Hematopoietic multipotent progenitor cell treated with erythropoietin and hydrocortisone succinate and interleukin-3 and kit ligand, for 8 days (in vitro differentiated cells): ENCODE measurements at places on chromosomes 16 and 17.

DNA sequence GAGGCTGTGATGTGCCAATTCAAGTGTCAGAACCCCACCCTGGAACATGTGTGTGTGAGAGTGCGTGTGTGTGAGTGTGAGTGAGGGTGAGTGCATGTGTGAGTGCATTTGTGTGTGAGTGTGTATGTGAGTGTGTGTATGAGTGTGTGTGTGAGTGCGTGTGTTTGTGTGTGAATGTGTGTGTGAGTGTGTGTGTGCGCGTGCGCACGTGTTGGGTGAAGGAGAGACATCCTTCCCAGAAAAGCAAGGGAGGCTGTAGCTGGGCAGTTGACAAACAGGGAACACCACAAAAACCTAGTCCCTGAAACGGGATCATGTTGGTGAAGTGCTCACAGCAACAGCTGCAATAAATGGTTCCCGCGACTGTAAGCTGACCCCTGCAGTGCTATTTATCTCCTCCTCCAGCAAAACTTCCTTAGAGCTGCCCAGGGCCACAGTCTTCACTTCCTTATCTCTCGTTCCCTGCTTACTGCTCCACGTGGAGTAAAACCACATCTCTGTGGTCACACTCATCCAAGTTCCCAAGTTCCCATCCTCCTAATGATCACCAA, 40.1 kb upstream of the RPL38 start:
- peak; percentile 21 for DNase-seq

- no peak for DNase-seq
Observed at GRCh38 chr16:46731691-46732555, 16.2 kb downstream of the MYLK3 start.

DNA sequence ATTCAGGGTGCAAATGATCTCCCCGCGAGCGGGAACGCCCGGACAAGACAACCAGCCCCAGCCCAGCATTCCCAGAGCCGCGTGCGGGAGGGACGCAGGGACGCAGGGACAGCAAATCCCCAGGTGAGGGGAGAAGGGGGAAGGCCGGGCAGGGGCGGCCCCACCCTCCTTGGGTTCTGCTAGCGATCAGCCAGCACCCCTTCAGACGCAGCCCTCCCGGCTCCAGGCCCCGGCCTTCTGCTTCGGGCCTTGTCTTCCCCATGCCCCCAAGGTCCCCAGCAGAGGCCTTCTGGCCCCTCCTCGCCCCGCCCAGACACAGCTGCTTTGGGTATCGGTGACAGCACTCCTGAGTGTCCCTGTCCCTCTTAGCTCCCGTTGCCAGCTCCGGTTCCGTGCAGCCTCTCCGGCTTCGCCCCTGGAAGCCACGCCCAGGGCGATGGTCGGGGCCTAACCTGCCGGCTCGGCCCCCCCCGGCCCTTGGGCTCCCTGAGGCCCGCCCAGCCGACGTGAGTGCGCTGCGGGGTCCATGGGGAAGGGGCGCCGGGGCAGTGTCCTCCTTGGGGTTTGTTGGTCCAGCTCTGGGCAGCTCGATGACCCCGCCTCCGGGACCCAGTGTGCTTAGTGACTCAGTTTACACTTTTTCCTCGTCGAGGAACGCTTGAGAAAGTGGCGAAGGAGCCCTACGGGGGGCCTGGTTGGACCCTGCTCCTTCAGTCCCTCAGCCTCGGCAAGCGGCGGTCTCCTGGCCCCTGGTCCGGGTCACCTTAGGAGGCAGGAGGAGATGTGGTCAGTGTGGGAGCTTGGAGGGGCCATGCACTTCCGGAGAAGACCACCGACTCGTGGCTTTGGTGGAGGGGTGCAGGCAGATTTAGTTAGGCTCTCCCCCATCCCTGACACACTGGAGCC, 50.5 kb upstream of the AMZ2 start:
- no peak for DNase-seq

DNA sequence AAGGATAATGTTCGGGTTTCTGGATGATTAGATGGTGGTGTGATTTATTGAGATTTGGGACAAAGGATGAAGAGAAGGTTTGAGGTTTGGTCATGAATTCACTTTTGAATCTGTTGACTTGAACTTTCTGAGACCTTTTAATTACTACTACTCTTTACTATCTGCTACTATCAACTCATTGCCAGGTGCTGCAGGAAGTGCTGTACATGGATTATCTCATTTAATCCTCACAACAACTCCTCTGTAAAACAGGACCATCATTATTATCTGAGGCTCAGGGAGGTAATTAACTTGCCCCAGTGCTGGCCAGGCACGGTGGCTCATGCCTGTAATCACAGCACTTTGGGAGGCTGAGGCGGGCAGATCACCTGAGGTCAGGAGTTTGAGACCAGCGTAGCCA, 2.9 kb upstream of the ANKRD40 start:
- no peak for DNase-seq

DNA sequence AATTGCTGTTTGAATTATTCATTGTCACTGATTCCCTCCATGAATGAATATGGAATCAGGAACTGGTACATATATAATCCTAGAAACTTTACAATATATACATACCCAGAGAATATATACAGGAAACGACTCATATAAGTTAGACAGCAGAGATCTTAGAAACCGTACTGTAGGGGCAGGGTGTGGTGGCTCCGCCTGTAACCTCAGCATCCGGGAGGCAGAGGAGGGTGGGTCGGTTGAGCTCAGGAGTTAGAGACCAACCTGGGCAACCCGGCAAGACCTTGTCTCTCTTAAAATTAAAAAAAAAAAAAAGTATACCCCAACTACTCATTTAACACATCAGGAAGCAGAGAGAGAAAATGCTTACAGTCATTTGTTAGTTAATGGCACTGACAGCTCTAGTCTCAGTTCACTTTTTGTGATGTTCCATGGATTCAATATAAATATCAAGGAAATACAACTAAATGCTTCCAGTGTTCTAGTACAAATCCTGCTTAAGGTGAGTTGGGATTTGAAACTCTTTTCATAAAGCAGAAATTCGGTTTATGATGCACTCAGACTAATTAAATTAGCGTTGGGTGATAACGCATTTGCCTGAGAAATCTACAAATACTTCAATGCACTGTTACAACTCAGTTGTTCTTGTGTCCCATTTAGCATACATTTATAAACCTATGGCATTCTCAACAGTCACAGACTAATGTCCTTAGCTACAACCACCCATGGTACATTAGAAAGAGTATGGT, 5.6 kb downstream of the GLG1 start:
- DNase-seq = peak; percentile 41

GRCh38 chr17:76278952-76279741, 14.0 kb downstream of the UBALD2 start:
- peak; percentile 75 for DNase-seq

DNA sequence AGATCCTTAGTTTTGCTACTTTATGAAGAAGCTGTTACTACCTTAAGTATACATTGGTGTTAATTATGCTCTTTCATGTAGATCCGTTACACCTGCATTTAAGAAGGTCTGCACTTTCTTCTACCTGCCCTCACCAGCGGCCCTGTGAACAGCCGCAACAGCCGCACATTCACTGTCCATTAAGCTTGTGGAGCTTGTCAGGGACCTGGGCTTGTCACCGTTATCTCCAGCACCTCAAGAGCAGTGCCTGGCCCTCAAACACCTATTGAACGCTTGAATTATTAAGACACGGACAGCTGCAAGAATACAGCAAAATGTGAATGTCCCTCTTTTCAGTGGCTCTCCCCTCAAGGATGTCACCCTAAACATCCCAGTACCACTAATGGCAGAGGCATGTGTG, 3.0 kb upstream of the MXRA7 start:
- no peak for DNase-seq

GRCh38 chr16:73092236-73092781, 44.4 kb upstream of the ZFHX3 start:
- DNase-seq = no peak

DNA sequence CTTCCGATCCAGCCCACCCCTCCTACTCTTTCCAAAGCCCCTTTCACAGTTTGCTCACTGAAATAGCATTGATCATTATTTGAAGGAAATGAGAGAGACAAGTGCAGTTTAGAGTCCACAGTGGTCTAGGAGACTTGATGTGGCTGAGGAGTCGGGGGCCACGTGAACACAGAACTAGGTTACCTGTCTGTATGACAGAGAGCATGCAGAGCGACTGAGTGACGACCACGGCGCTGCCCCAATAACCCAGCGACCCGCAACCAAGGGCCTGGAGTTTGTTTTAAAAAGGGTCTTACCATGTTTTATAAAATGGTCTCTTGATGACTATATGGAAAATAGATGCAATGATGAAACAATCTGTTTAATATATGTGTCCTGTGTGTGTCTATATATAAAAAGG, 39.5 kb downstream of the NDEL1 start:
- DNase-seq = no peak

GRCh38 chr16:84033251-84034195, 9.1 kb downstream of the SLC38A8 start:
- DNase-seq = no peak

GRCh38 chr16:24853169-24853824, 7.5 kb downstream of the SLC5A11 start:
- DNase-seq = no peak

- DNase-seq = no peak
Observed at GRCh38 chr16:69626256-69626655, 60.5 kb downstream of the NFAT5 start.

GRCh38 chr16:48047720-48048119, 108.1 kb downstream of the ABCC12 start:
- DNase-seq = no peak

- DNase-seq = peak; percentile 91
Observed at GRCh38 chr16:30896889-30897733, 697 bp downstream of the CTF1 start.

DNA sequence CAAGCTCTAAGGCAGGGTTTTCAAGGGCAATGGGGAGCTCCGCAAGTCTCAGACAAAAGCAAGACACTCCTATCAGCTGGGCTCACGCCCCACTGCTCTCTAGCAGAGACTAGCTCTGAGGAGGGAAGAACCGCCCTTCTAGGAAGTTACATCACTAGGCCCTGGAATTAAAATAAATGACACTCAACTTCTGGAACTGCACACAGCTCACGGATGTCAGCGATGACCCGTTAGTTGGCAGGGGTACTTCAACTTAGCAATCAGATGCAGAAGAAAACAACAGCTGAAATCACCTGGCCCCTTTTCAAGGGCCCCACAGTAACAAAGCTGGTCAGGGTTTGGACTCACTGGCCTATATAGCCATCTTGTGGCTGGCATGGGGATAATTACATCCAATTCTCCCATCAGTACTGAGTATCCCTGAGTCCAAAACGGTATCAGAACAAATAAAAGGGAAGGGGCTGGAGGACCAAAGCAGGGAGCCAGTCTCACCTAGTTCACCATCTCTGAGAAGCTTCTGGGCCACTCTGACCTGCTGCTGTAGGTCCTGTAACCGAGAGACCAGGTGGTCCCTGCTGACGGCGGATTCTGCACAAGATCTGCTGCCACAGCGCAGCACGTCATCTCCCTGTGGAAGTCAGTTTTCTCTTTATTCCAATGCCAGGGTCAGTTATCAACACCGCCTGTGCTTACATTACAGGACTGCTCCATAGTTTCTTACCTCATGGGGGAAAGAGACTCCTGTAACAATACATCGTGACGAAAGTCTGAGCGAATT, 22.2 kb downstream of the SERPINF1 start:
- DNase-seq = peak; percentile 88

DNA sequence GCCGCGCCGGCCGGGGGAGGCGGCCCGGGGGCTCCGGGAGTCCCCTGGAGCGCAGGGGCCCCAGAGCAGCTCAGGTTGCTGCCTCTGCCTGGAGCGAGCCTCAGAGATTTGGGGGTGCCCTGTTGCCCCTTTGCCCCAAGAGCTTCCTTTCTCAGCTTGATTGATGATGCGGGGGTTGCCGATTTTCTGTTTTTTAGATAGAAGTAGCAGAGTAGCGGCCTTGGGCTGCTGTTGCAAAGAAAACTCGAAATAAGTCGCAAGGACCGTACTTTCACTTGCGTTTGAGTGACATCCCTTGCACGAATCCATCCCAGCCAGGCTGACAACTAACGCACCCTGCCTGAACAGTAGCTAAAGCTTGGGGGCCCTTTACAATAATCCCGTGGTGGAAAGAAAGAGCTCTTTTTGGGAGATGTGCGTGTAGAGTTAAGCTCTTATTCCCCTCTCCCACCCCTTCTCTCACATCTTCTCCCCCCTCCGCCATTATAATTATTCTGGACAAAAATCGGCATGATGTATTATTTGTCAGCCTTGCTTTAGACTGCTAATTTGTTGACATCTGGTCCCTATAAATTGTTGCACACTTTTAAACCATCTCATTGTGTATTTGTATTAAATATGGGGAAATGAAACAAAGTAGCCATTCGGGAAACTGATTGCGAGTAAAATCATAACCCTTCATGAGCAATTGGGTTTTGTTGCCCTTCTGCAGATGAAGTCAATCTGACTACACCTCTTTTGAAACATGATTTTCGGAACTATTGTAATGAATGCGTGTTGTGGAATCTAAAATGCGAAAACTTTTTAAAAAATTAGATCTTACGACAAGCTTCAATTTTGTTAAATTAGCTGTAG, 873 bp downstream of the USP10 start:
- DNase-seq = peak; percentile 27

GRCh38 chr16:4924593-4925292, 12.2 kb downstream of the PPL start:
- no peak for DNase-seq

DNA sequence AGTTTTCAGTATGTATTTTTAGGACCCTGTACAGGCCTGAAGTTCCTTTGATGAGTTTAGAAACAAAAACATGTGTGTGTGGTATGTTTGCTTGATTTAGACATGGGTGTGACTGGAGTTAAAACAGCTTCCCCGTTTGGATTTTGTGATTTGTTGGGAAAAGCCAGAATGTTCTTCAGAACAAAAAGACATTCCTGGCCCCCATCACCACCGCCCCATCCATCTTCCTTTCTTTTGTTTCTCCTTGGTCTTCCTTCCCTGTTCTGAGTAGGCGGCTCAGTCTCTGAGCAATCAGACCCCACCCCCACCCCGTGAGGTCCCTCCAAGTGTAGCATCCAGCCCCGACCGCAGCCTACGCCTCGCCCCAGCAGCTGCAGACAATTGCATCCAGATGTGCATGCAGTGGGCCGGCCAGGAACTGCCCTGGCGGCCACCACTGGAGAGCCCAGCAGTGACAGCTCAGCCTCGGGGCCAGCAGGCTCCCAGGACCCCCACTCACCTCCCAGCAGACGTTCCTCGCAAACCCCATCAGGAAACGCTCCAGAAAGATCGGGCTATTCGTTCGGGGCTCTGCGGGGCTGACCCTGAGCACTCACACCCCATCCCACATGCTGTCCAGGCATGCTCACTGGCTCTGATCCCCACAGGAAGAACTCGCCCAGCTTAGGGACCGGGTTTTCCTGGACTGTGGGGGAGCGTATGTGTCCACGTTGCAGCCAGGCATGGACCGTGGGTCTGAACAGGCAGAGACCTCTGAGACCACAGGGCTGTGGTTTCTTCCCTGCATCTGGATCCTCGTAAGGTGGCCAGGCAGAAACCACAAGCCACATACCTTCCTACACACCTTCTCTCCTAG, 99.8 kb upstream of the CDH5 start:
- DNase-seq = no peak
